ENCODE measurements at places on chromosomes 2 and 18.
A peak's percentile ranks its signal among the peaks of the same experiment; 100 is the strongest.

GRCh38 chr2:226835420-226835795 is 446 bp upstream of the RHBDD1 start:
- DNase-seq, result peak; percentile 27

DNA sequence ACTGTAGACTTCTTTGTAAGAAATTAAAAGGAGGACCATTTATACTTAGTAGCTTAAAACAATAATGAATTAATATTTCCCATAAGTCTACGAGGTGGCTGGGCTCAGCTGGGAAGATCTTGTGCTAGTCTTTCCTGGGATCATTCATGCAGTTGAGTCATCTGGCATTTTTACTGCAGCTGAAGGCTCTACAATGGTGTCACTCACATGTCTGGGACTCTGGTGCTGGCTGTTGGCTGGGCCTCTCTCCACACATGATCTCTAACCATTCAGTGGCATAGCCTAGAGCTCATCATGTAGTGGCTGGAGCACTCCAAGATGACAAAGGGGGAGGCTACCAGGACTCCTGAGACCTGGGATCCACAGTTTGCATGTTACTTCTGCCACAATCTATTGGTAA is 35.5 kb downstream of the CLASP1 start:
- no peak for DNase-seq

DNA sequence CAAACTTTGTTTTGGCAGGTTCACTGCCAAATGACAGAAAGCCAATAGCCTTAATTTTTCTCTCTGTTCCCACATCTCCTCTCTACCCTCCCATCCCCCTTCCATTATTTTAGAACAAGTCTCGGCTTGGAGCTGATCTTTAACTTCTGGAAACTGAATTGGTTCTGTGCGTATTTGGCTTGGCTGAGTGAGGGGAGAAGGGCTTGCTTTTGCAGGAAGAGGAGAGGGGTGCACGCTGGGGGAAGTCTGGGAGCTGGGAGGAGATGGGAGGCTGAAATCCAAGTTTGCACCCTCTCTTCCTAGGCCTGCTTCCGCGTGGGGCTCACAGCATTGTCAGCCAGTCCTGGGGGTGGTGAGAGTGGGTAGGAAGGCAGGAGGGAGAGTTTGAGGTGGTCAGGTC is 176.1 kb upstream of the SPRED2 start:
- DNase-seq, result no peak

DNA sequence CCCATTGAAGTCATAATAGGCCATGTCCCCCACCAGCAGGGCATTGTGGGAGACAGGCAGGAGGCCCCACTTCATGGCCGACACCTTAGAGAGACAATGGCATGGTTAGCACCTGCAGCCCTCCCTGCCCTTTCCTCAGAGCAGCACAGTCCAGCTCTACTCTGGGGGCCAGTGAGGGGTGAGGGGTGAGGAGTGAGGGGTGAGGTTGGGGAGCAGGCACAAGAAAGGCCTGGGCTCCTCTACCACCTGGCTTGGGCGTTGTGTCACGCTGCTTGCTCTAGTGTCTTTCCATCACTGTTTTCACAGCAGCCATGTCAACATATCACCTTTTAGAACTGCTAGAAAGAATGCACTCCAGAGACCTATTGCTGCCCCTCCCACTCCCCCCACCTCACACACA is 77.2 kb downstream of the ADD2 start:
- DNase-seq, result no peak

GRCh38 chr18:13216711-13217465 is 1.7 kb upstream of the LDLRAD4 start:
- no peak for DNase-seq

DNA sequence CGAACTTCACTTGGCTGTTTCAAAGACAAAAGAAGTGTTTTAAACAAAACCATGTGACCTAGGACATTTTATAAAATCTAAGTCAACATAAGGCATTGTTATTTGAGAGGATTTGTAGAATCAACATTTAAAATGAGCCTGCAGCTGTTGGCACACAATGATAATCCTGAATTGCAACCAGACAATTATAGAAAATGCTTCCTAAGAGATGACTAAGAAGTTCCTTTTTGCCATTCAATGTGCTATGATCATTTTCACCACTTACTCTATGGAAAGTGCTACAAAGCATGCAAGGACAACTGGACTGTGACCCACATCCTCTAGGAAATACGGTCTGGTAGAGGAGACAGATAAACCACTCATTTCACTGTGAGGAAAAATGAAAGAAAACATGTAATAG is 246.4 kb downstream of the CDH20 start:
- DNase-seq, result no peak

DNA sequence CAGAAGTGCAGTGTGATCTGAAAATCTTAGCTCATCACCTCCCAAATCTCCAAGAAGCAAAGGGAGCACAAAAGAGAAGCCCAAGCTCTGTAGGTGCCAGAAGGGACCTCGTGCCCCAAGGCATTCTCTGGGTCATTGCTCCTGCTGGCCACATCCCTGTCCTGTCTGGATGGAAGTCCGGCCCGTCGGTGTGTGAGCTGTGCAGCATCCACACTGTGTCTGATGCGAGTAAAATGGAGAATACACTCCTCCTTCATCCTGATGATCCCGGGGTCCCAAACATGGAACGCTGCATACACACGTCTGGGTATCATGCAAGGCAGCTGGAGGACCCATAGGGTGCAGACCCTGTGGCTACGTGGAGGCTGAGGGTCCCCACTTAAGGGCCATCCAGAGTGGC is 851.4 kb downstream of the GALR1 start:
- DNase-seq, result no peak

- no peak for DNase-seq
Observed at GRCh38 chr2:86610871-86611270, 12.8 kb downstream of the RNF103 start.

DNA sequence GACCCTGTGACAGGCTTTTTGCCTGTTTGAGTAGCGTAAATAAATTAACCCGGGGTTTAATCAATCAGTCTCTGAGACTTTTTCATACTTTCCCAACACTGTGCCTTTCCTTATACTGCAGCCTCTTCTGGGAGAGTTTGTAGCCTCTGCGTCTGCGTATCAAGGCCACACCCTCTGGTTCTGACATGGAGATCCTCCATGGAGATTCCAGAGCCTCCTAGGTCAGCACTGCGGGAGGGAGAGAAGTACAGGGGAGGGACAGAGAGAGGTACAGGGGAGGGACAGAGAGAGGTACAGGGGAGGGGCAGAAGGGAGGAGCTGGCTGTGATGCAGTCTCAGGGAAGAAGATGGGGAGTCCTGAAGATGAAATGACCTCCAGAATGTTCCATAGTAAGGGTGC is 166.0 kb downstream of the ARL4C start:
- peak; percentile 22 for DNase-seq

DNA sequence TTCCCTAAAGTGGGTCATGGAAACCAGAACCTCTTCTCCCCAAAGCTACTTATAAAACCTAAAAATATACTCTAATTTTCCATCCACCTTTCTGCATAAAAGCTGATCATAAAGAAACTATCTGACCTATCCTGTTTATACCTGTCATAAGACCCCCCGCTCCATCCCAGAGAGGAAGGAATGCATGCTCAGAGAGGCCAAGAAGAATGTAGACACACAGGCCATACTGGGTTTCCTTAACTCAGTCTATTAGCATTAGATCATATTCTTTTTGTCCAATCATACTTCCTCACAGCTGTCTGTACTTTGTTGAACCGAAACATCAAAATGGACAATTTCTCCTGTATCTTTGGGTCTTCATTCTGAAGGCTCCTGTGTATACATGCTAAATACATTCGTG is 52.3 kb downstream of the B3GNT2 start:
- no peak for DNase-seq

DNA sequence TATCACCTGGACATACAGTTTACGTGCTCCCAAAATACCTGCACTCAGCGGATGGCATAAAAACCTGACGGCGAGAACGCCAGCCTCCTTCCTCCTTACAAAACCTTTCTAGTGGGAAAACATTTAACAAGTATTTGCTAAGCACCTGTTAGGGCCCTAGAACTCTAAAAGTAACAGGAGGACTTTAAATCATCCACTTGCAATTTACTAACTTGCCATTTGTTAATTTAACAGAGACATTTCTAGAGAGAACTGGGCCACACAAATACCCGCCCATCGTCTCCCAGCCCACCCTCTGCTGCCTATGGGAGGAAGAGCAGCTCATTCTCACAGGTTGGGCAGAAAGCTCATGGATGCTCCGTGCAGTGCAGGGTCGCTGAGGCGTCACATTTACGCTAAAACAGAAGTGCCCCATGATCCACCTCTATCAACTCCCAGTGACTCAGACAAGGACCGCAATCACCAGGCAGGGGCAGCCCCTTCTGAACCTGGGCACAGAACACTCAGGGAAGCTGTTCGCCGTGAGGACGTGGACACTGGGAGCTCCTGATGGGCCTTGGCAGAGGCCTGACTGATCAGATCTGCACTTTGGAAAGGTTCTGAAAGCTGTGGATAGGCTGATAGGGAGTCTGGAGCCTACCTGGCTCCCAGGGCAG is 106.9 kb downstream of the HDAC4 start:
- no peak for DNase-seq

GRCh38 chr2:62933398-62933917 is 117.2 kb upstream of the OTX1 start:
- DNase-seq, result no peak

DNA sequence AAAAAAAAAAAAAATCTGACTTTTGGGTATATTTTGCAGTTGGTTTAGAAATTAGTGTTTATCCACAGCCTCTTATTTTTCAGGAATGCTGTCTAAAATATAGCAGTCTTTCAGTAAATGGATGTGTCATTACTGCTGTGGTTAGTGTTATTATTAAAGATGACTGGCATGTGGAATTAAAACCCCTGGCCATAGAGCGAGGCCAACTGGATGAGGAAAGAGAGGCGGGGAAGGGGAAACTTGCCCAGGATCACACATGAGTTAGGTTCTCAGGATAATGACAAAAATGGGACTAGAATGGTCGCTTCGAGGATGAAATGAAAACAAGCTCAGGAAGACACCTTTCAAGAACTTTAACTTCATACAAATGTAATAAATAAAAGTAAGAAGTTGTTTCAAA is 57.4 kb upstream of the APCDD1 start:
- no peak for DNase-seq

- peak; percentile 40 for DNase-seq
Observed at GRCh38 chr2:109545828-109546713, 67.7 kb downstream of the SEPTIN10 start.

GRCh38 chr18:2970344-2970743 is 42.6 kb downstream of the LPIN2 start:
- DNase-seq, result no peak

GRCh38 chr2:209523867-209524266 is 100.0 kb downstream of the MAP2 start:
- no peak for DNase-seq

DNA sequence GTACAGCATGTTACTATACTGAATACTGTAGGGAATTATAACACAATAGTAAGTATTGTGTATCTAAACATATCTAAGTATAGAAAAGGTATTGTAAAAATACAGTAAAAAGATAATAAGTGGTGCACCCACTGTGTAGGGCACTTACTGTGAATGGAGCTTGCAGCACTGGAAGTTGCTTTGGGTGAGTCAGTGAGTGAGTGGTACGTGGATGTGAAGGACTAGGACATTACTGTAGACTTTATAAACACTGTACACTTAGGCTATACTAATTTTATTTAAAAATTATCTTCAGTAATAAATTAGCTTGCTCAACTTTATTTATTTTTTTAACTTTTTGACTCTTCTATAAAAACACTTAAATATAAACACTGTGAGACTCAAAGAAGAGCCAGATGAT is 82.6 kb downstream of the MTA3 start:
- DNase-seq, result peak; percentile 10

GRCh38 chr18:23049698-23050373 is 85.4 kb upstream of the CABLES1 start:
- DNase-seq, result no peak

DNA sequence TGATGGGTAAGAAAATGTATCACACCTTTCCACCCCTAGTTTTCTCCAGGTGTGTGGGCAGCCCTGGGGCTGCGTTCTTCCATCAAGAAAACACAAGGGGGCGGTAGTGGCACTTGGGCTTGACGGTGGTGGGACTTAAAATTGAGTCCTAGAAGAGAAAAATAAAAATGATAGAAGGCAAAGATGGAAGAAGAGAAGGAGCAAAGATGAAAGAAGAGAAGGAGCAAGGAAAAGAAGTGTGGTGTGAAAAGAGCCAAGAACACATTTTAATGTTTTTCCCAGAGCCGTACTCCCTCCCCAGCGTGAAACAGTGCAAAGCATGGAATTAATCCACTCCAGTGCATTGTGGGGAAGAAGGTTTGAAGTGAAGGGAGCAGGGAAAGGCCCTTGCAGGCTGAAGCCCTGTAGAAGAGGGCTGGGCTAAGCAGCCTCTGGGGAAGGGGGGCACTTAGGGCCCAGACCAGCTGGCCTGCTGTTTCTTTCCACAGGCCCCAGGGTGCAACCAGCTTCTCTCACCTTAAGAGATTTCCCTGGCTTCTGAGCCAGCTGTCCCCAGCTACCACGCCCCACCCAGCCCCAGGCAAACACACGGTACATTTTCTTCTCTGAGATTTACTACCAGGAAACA is 256.8 kb downstream of the RNF152 start:
- DNase-seq, result no peak

DNA sequence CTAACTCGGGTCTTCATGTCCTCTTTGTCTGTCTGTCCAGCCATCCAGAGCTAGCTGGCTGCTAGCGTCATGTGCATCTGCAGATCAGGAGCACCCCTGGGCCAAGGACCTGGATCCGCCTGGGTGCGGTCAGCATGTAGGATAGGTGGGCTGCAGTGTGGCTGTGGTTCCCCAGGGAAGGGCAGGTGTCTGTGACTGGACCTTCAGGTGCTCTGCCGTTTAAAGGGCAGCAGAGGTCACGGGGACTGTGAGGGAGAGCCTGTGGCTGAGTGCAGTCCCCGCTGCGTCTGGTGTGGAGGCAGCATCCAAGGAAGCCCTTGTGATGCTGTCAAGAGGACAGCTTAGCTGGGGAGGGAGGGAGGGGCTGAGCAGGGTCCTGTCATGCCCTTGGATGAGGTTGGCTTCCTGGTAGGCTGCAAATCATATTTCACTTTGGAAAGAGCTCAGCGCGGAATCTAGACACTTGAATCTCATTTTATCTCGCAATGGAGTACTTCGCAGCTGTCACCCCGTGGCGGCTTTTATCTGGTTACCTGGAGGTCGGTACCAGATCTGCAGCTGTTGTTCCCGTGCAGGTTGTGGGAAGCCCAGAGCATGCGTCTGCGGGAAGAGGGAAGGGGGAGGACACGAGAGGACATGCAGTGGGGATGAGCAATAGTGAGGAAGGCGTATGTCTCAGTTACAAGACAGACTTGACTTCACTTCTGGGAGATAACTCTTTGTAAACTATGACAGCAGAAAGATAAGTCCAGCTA is 5.9 kb upstream of the RALB start:
- DNase-seq, result peak; percentile 70

DNA sequence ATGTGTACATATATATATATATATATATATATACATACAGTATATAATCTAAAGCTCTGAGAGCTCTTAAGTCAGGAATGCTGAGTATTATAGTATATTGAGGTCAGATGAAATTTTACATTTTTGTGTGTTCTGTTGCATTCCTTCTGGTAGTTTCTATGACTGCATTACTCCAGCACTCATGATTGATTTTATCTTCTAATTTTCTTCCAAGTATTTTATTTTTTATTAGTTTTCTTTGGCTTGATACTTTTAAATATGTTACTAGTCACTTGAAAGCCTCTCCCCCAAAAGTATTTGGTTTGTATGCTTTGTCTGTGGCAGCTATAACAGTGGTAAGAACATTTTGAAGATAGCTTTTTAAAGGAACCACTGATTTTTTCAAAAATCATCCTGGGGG is 25.0 kb downstream of the METTL21A start:
- DNase-seq, result peak; percentile 49
